ENCODE measurements at places on chromosomes 1 and 21.

- DNase-seq: no peak
Measured at GRCh38 chr1:226411619-226412018, 3.7 kb upstream of the PARP1 start.

DNA sequence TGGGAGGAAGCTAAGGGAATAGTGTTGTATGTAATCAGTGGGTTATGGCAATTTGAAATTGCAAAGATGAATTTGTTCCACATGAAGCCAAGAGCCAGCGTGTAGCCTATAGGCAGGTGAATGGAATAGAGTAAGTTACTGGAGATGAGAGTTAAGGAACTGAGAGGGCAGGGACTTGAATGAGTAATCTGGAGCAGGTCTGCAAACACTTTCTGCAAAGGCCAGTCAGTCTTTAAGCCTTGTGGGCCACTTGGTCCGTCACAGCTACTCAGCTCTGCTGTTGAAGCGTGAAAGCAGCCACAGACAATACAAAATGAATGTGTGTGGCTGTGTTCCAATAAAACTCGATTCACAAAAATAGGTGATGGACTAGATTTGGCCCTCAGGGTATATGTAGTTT is 29.2 kb downstream of the SZT2 start:
- DNase-seq: no peak

DNA sequence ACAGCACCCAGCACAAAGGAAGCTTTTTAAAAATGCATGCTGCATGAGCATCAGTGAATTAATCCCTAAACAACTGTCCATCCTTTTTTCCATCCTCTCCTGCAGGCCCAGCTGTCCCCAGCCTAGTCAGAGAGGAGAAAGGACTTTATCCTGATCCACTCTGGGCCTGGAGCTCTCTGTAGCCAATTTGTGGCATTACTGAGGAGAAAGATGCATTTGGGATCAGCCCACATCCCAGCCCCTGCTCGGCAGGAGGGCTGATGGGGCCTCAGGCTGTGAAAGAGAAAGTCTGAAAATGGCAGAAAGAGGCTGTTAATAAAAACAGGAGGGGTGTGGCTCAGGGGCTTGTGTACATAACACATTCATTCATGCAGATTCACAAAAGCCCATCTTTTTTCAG is 37.5 kb upstream of the ATP2B4 start:
- no peak for DNase-seq

DNA sequence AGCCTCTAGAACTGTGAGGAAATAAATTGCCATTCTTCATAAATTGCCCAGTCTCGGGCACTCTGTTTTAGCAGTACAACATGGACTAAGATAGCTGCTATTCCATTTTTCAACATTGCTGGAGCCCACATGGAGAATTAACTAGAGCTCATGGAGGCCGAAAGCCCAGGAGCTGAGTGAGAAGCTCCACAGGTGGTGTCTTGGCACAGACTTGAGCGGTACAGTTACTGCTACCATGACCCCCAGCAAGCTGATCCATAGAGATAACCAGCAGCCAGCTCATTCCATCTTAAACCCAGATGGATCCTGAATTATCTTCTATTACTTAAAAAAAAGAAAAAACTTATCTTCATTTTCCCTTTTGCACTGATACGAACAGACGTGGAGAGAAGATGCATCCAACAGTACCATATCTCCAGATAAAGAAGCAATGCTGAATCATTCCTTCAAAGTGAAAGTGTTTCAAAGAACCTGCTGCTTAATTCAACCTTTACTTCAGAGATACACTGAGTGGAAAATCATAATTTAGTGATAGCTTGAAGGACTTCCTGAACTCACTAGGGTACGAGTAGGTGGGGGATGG is 115.1 kb downstream of the SETD4 start:
- DNase-seq: no peak

DNA sequence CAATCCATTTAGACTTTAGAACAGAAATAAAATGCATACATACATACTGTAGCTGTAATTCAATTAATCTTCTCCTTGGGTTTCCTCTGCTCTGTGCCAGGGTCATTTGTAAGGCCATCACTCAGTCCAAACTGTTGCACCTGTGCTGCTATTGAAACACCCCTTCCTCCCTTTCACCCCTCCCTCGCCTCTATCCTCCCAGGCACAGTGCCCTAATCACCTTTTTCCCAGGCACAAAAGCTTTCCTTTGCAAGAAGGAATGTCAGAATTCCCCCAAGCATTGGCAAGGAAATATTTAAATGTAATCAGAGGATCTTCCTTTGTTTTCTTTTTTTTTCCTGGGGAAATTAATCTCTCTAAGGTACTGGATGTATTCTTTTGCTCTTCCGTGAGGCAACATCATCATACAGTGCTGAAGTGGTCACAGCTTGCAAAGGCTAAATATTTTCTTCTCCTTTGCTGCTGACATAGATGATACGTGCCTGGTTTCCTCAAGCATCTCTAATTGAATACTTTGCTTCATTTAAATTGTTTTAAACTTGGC is 339.3 kb upstream of the NR5A2 start:
- DNase-seq: no peak

DNA sequence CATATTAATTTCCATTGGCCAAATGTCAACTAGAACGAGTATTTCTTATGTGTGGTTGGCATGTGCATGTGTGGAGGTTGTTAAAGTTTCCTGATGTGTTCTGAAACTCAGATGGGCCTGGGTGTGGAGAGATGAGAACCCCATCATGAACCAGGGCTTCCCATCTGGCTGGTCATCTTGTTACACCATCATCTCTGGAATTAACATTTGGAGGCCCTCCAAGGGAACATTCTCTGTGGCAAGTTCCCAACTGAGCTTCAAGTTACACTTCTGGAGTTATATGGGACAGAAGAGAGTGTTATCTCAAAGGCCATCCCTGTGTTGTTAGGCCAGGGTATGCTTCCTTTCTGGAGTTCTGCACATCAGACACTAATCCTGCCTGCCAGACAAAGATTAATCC is 183.6 kb downstream of the TTLL7 start:
- no peak for DNase-seq

DNA sequence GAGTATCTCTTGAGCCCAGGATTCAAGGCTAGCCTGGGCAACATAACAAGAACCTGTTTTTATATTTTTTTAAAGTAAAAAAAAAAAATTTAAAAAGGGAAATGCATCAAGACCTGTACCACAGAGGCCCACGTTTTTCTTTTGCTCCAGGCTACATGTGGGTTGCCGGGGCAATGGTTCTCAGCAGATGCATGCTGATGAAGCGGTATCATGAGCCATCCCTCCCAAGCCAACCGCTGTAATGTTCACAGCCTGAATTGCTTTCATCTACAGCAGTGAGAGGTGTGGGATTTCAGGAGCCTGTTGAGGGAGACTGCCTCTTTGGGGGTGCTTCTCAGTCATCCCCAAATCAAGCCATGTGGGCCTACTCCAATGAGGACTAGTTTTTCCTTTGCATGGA is 60.5 kb downstream of the CD58 start:
- DNase-seq: no peak

GRCh38 chr21:45125357-45125756 is 51.0 kb downstream of the ADARB1 start:
- no peak for DNase-seq

DNA sequence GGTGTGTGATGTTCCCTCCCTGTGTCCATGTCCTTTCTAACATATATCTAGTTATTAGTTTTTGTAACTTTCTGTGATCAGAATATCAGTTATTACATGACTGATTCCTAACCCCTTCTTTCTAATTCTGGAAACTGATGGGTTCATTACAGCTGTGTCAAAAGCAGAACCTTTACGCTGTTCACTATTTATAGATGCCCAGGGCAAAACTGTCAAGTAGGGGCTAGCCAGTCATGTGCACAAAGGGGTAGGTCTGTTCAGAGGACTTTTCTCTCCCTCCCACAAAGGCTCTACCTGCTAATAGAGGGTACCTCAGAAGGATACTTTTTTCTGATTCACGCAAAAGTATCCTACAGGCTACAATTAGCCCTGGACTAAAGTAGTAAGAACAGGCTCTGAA is 79.2 kb downstream of the NRDC start:
- DNase-seq: no peak

DNA sequence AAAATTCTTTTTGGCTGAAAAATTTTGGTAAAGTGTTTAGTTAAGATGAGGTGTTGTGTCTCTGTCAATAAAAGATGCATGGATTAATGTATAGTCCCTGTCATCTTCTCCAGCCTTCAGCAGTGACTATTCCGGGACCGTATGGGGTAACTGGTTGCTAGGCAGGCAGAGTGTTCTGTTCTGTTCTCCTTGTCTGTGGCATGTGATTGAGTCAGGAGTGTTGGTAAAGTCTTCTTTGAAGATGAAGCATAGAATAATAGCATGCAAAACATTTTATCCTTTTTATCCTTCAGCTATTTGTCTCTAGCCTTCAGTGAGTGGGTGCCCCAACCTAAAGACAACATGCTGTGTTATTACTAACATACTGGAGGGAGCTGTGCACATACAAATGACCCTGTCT is 74.6 kb downstream of the RGL1 start:
- no peak for DNase-seq

DNA sequence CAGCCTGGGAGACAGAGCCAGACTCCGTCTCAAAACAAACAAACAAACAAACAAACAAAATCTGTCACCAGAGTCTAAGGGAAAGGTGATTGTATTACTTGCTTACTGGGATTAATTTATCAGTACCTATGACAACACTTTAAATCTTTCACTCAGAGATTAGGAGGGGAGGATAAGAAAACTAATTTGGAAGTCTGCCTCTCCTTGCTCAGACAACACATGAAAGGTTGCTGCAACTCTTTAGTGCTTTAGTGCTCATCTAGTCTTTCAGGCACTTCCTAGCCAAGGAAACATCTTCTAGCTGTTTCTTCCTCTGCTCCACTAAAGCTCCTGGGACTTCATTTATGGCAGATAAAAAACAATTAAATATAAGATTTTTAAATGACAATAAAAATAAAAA is 7.3 kb upstream of the FMN2 start:
- no peak for DNase-seq

GRCh38 chr21:34880401-34880800 is 168.7 kb downstream of the RUNX1 start:
- DNase-seq: no peak

GRCh38 chr1:21355956-21356355 is 65.7 kb upstream of the ECE1 start:
- no peak for DNase-seq

DNA sequence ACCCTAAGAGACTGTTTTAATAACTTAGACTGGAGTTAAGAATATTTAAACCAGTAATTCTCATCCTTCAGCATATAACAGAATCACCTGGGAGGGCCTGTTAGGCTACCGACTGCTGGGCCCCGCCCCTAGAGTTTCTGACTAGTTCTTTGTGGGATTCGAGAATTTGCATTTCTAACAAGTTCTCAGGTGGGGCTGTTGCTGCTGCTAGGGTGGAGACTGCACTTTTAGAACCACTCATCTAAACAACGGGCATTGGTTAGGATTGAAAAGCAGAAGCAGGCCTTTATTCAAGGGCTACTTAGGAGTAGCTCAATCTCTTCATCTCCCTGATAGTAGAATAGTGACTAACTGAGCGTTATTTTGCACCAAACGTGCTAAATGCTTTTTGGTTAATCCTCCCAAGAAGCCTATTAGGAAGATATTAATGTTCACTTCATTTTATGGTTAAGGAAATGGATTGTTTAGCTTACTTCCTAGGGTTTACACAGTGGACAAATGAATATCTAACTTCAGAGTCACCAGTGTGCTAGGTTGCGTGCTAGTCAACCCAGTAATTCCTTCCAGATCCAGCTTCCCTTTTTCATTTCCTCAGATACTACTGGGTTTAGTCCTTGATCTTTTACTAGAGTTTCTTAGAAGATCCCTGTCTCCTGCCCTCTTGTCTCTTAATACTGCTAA is 31.1 kb upstream of the UAP1 start:
- no peak for DNase-seq

Data from natural killer cell (primary cell).